NCI-H1105 (cell line): ENCODE measurements at places on chromosomes 16 and 17.

GRCh38 chr17:78137392-78138203 lies 7.0 kb downstream of the TMC8 start:
- DNase-seq: no peak

DNA sequence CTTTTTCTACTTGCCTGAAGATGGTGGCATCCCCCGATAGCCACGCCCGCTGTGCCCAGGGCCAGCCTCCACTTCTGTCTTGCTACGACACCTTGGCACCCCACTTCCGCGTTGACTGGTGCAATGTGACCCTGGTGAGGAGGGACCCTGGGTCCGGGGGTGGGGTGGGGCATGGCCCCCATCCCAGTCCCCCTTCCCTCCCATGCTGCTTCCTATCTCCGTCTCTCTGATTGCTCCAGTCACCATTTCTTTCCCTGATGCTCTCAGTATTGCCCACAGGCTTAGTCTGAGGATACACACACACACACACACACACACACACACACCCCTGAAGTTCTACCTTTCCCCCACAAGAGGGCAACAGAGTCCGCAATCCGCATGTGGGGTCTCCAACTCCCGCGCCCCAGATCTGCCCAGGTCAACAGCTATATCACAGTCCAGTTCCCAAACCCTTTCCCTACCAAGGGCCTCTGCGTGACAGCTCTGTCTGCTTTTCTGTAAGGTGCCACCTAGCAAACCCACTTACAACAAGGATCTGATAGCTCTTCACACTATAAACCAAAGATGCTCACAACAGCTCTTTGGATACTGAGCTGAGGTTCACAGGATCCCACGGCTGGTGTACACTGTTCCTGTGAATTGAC lies 3.4 kb downstream of the SGCA start:
- no peak for DNase-seq

- DNase-seq: peak; percentile 56
Measured at GRCh38 chr17:37177254-37177870, 198.4 kb upstream of the C17orf78 start.

- DNase-seq: no peak
Measured at GRCh38 chr17:27576477-27577083, 54.4 kb upstream of the LGALS9 start.

DNA sequence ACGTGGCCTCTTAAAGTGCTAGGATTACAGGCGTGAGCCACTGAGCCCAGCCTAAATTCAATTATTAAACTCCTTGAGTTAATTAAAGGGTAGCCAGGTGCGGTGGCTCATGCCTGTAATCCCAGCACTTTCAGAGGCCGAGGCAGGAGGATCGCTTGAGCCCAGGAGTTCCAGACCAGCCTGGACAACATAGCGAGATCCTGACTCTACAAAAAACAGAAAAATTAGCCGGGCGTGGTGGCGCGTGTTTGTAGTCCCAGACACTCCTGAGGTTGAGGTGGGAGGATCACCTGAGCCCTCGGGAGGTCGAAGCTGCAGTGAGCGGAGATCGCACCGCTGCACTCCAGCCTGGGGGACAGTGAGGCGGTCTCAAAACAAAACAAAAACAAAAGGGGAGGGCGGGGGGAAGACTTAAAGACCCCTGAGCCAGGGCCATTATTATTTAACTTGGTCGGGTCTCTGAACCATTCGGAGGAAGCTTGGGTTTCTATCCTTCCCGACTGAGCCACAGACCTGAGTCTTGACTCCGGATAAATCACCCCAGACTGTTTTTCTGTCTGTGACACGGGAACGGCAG lies 19.5 kb downstream of the BCL7C start:
- DNase-seq: no peak

GRCh38 chr17:13346081-13346533 lies 255.6 kb downstream of the HS3ST3A1 start:
- no peak for DNase-seq

- DNase-seq: no peak
Measured at GRCh38 chr17:46991617-46992016, 12.6 kb upstream of the RPRML start.

- DNase-seq: no peak
Measured at GRCh38 chr16:14061732-14062259, 9.3 kb upstream of the MRTFB start.

DNA sequence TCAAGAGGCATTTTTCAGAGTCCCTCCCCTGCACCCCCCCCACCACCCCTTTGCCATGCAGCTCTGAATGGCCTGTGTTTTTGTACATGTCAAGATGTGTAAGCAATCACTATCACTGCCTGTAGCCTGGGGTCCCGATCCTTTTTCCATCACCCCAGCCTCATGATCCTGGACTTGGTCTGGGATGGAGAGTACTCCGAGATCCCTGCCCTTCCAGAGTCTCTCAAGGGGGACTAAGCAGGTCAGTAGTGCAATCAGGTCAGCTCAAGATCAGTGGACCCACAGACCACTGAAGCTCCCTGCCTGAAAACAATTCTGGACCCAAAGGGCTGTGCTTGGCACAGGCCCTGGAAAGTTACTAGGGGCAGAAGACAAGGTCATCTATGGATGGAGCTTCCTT lies 7.5 kb upstream of the GJD3 start:
- no peak for DNase-seq

- no peak for DNase-seq
Measured at GRCh38 chr16:49455181-49455990, 81.8 kb downstream of the C16orf78 start.

- DNase-seq: no peak
Measured at GRCh38 chr17:79950306-79950705, 85.4 kb downstream of the TBC1D16 start.

- DNase-seq: no peak
Measured at GRCh38 chr17:70265471-70265870, 96.1 kb downstream of the KCNJ2 start.

GRCh38 chr17:50393700-50394099 lies 3.6 kb downstream of the LRRC59 start:
- no peak for DNase-seq

DNA sequence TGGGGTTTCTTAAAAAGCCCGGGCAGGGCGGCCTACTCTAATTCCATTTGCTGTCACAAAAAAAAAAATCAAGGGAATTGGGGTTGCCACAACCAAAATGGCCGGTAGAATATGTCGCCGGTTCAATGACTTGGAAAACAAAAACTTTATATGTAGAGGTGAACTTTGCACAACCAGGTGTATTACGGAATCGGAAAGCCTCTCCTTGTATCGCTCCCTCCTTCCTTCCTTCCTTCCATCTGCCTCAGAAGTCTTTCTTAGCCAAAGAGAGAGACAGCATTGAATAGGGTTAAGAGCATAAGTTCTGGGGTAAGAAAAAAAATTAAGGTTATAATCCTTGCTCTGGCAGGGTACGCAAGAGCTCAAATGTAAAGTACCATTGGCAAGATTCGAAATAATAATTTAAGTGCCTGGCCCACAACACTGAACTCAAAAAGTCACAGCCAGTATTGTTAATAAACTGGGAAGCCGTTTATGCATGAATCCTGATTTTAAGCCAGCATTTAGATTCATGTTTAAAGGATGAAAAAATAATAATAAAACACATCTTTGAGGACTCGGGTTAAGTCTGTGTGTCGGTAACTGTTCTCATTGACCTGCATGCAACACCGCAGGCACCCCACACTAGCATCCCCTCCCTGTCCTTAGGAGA lies 522 bp upstream of the GLG1 start:
- DNase-seq: peak; percentile 71

DNA sequence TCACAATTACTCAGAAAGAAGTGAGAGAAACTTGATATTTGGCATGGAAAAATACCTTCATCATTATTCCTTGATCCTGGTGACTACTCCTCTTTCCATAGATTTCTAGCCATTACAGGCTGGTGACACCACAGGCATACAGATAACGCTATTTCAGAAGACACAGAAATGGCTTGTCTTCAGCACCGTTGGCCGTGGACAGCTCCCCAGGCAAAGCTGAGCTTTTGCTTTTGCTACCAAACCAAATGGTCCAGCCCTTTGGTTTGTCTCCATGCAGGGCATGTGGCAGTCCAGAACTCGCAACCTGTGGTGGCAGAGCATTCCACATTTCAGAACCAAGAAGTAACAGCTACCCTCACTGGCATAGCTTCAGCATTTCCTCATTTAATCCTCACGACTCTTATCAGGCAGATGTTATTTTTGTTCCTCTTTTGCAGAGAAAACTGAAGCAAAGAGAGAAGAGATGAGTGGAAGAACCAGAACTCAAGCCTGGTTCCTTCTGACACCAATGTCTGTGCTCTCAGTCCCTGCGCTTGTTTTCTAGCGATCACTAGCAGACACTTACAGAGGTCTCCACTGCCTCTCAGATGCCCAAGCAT lies 55.5 kb downstream of the HS3ST4 start:
- DNase-seq: no peak

GRCh38 chr17:43475494-43476089 lies 8.2 kb upstream of the DHX8 start:
- no peak for DNase-seq

DNA sequence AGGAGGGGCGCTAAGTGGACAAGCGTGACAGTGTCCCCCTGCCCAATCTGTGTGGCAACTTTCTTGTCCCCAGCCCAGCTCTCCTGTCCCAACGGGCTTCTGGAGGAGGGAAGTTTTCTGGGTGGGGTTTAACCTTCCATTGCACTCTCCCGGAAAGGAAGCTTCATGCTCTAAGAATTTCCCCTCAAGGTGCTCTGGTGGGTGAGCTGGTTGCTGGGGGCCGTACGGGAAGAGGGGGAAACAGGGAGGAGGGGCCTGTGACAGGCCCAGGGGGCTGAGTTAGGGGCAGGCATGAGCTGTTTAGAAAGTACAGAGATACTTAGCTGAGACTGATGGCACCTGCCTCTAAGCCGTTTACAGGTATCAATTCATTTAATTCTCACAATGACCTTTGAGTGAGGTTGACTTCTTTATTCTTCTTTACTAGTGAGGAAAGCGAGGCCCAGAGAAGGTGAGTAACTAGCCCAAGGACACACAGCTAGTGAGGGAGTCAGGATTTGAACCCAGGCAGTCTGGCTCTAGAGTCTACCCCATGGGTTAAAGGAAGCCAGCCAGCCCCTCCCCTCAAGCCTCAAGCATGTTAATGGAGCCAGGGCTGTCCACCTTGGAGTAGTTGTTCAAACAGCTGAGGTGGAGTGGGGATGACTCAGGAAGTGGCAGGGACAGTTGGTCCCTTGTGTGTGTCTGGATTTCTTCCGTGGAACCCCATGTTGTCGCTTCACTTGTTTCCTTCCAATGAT lies 18.9 kb downstream of the ADGRG1 start:
- no peak for DNase-seq

- DNase-seq: no peak
Measured at GRCh38 chr17:58615768-58616659, 75.8 kb downstream of the TEX14 start.
